ENCODE measurements at places on chromosomes 7 and 10.

- DNase-seq: no peak
Observed at GRCh38 chr7:129187681-129188371, 607 bp upstream of the SMO start.

DNA sequence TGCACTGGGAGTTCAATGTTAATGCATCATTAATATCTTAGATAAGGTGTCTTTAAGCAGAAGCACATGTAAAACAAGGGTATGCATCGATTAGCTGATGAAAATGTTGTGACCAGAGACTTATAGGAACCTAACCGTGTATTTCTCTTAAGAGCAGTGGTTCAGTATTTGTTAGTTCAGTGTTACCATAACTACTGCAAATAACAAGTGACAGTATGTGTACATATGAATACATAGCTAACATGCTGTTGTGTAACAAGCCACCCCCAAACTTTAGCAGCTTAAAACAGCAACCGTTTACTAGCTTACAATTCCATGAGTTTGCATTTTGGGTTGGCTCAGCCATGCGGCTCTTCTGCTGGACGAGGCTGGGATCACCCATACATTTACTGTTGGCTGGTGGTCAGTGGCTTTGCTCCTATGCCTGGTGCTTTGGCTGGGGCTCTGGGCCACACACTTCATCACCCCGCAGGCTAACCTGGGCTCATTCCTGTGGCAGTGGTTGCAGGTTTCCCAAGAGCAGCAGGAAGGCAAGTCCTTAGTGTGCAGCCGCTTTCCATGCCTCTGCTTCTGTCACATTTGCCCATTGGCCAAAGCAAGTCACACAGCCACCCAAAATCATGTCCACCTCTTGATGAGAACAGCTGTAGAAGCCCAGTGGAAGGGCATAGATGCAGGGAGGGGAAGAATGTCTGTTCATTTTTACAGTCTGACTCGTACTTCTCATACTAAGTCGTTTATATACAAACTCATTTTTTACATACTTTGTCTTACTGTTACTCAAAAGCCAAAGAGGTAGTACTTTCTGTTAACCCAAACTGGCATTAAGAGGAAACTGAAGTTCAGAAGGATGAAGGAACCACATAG is 103.3 kb upstream of the GATA3 start:
- DNase-seq: no peak

- no peak for DNase-seq
Observed at GRCh38 chr10:101941871-101942270, 98.3 kb upstream of the KCNIP2 start.

- no peak for DNase-seq
Observed at GRCh38 chr10:113920875-113921274, 66.4 kb downstream of the NHLRC2 start.

DNA sequence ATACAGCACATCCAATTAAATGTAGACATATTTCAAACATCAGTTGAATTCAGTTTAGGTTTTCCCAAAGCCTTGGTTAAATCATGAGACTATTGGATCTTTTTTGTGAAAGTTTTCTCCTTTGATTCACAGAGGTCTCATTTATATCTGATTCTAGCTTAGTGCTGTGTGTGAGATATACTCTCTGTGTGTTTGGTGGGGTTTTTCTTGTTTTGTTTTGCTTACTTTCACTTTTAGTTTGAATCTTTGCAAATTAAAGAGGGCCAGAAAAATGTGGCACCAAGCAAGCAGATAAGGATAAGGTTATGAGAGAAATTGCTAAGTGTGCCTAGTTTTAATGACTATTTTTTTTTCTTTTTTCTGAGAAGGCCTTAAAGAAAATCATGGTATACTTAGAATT is 12.6 kb upstream of the OR6B1 start:
- DNase-seq: no peak

- DNase-seq: no peak
Observed at GRCh38 chr7:77475181-77475580, 59.0 kb upstream of the GSAP start.

DNA sequence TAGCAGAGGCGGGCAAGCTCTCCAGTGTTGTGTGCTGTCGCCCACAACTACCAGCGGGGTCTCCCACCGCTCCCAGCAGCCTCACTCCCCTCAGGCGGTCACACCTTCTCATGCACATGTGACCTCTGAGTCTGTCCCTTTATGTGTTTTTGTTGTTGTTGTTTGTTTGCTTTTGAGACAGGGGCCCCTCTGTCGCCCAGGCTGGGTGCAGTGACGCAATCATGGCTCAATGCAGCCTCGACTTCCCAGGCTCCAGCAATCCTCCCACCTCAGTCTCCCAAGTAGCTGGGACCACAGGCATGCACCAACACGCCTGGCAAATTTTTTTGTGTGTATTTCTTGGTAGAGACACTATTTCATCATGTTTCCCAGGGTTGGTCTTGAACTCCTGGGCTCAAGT is 1.5 kb downstream of the CPSF4 start:
- peak; percentile 6 for DNase-seq

- no peak for DNase-seq
Observed at GRCh38 chr10:129353101-129353500, 113.9 kb upstream of the MGMT start.

DNA sequence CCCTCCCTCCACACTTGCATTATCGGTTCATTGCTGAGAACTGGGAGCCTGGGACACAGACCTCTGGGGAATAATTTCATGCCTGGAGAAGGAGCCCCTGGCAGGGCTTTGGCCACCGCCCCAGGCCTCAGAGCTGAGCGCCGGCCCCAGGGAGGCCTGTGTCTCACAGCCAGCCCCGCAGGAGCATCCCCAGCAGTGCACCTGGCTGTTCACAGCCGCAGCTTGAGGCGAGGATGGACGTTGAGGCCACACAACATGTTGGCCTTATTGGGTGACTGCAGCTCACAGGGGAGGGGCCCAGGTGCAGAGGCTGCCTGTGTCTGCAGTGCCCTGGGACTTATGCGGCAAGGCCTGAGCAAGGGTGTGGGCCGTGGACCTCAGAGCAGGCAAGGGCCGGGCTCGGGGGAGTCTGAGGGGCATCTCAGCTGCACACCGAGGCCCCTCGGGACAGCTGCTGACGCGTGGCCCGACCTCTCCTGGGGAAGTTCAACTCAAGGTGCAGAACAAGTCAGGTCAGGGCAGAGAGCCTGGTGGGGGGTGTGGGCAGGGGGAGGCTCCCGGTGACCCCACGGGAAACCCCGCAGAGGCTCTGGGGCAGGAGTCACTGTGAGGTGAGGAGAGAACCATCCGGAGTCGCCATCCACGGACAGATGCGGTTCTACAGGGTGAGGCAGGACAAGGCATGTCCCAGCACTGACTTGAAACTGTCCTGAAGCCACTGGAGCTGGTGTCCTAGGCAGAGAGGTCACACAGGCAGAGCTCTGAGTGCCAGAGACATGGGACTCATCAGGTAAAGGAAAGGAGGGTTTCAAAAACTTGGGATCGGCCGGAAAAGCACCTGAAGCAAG is 13.1 kb upstream of the UBE3C start:
- no peak for DNase-seq

GRCh38 chr7:128933180-128933891 is 4.4 kb upstream of the IRF5 start:
- DNase-seq: no peak

DNA sequence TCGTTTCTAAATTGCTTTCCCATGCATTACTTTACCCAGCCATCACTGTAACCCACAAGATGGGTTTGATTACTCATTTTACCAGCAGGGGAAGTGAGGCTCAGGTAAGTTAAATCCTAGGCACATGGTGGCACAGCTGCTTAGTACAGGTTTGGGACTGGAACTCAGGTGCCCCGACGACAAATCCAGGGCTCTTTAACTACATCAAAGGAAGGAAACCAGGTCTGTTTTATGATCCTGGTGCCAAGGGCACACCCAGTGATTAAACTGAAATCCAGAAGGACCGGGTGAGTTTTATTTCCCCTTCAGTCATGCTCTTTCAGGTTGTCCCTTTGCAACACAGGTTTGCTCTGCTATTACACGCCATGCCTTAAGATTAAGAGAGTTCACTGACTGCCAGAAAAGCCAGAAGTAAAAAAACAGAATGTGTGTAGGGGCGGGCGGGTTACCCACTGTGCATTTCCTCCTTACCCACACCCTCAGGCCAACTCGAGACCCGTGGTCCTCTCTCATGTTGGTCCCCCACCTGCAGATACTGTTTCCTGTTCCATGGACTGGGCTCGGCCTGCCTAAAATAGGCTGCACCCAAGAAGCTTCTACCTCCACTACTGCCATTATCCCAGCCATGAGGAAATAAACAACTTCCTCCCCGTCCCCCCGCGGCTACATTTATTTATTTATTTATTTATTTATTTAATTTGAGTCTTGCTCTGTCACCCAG is 55.1 kb upstream of the KDM7A start:
- no peak for DNase-seq

- no peak for DNase-seq
Observed at GRCh38 chr10:6046773-6047611, 15.2 kb downstream of the IL2RA start.

GRCh38 chr10:11719496-11720259 is 22.5 kb upstream of the ECHDC3 start:
- DNase-seq: no peak

DNA sequence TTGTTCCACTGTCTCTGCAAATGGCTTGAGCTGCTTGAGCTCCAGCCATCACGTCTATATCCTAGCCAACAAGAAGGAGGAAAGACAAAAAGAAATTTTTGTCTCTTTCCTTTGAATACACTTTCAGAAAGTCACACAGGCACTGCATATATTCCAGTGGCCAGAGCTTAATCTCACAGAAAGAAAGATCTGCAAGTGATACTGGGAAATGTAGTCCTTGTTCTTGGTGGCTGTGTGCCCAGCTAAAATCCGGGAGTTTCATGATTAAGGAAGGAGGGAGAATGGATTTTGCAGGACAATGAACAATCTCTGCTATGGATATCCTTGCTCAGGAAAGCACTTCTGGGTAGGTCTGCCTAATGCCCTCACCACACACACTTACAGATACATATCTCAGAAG is 19.5 kb upstream of the DLG5 start:
- DNase-seq: no peak

GRCh38 chr7:102211590-102212550 is 74.8 kb upstream of the SH2B2 start:
- no peak for DNase-seq

GRCh38 chr7:85805249-85805648 is 618.4 kb upstream of the SEMA3D start:
- no peak for DNase-seq

- DNase-seq: no peak
Observed at GRCh38 chr7:137325927-137326326, 17.6 kb downstream of the PTN start.

- DNase-seq: no peak
Observed at GRCh38 chr10:42932116-42932515, 144.8 kb upstream of the RET start.

DNA sequence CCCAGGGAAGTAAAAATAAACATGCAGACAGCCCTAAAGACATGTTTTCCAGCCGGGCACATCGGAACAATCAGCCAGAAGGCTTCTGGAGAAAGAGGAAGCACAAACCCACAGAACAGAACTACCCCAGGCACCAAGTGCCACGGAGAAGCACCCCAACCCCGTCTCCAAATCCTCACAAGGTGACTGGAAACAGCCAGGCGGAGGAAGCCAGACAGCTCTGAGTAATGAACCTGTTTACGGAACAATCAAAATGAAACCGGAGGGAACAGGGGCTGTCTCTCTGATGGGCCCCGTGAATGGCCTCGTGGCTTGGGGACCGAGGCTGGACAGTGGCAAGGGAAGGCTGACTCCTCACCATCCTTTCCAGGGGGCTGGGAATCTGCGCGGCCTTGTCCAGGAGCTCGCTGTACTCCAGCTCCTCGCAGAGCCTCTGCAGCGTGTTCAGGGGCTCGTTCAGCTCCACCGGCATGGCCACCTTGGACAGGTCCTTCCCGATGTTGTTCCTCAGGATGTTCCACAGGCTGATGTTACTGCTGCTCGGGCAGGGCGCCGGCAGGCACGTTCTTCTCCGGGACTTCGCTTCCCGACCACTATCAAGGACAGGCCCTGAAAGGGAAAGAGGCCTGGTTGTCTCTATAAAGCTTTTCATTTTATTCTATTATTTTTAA is 77.0 kb upstream of the GSDME start:
- DNase-seq: no peak

DNA sequence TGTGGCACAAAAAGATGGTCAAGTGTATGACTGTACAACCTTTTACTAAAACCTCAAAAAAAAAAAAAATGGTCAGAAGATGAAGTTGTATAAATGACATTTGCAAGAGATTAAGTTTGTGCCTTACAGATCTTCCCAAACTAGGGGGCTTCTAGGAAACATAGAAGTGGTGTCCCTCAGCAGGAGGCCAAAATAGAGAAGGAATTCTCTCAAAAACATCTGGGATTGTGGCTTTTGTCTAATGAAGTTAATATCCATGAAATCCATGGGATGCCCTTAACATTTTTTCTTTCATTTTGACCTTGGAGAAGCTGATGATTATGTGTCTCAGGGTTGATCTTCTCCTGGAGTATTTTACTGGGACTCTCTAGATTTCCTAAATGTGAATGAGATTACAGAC is 62.2 kb downstream of the CASD1 start:
- no peak for DNase-seq

GRCh38 chr10:93068411-93069244 is 5.1 kb upstream of the CYP26A1 start:
- DNase-seq: no peak

GRCh38 chr10:123140164-123140982 is 4.6 kb downstream of the HMX3 start:
- DNase-seq: no peak

DNA sequence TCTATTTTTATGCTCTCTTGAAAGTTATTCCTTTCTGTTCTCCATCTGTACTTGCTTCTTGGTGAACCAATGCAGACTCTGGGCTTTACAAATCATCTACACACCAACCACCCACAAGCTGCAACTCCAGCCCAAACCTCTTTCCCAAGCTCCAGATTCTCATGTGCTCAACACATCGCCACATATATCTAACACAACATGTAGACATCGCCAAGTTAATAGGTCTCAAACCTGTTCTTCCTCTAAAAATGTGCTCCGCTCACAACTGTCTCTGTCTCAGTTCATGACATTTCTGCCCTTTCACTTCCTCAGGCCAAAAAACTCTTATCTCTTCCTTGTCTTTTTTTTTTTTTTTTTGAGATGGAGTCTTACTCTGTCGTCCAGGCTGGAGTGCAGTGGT is 95.7 kb upstream of the EEPD1 start:
- DNase-seq: no peak

- DNase-seq: no peak
Observed at GRCh38 chr7:16712916-16713315, 40.6 kb upstream of the TSPAN13 start.

GRCh38 chr7:20299145-20299544 is 31.6 kb upstream of the ITGB8 start:
- DNase-seq: no peak

DNA sequence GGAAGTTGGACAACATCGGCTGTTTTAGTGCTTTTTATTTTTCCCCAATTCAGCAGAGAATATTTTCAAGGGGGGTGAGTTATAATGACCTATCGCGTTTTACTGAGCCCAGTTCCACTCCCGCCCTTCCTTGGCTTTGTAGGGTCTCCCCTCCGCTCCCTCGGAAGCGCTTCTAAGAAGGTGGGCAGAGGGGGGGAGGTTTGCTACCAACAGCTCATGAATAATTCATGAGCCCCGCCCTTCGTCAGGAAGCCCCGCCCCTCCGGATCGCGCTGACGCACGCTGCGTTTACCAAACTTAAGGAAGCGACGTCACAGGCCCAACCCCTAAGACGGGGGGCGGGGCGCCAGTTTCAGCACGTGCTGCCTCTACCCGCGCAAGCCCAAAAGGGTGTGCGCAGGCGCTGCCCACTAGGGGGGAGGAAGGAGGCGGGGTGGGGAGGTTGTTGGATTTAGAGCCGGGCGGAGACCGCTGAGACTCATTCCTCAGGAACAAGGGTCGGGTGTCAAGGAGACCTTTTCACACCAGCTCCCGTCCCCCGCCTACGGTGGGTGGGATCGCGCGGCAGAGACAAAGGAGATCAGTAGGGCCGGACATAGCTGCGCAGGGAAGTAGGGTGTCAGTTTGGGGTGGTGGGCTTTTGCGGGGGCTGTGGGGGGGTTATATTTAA is 529 bp upstream of the MEPCE start:
- DNase-seq: peak; percentile 100
